GM23338 (cell line): ENCODE measurements at places on chromosomes 5 and 9.

GRCh38 chr5:179862891-179863290, 4.3 kb upstream of the MRNIP start:
- no peak overlapping the region for H3K27ac ChIP-seq
- no peaks in the 10 kb centered on the region for H3K27me3 ChIP-seq
- H3K4me1 ChIP-seq = peaks cover 7% of the 10 kb centered on the region
- no peaks in the 10 kb centered on the region for H3K36me3 ChIP-seq
- no peak overlapping the region for H3K4me3 ChIP-seq
- no peak for DNase-seq

DNA sequence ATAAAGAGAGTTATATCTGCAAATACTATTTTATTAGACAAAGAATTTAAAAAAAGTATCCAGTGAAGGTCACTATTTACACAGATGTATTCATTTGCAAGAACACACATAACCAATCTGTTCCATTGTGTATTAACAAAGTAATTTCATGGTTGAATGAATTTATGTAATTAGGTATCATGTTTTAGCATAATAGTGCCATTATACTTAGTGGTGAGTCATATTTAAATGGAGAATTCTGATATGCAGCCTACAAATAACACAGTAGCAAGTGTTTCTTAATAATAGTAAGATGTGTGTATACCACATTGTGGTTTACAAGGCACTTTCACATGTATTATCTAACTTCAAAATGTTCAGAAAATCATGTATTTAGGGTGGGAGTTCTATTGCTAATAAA, 1028.5 kb upstream of the ACO1 start:
- H3K27me3 ChIP-seq = no peaks in the 10 kb centered on the region
- H3K4me3 ChIP-seq = no peak overlapping the region
- DNase-seq = no peak
- H3K36me3 ChIP-seq = no peaks in the 10 kb centered on the region

GRCh38 chr5:50702615-50703366, 36.4 kb downstream of the PARP8 start:
- DNase-seq = peak; percentile 41
- H3K4me3 ChIP-seq = no peak overlapping the region
- no peaks in the 10 kb centered on the region for H3K36me3 ChIP-seq
- no peaks in the 10 kb centered on the region for H3K27me3 ChIP-seq
- peaks cover 28% of the 10 kb centered on the region for H3K4me1 ChIP-seq
- 0 out of 2 replicates have a peak overlapping the region, but pooled peaks have one; percentile 8 for H3K27ac ChIP-seq

DNA sequence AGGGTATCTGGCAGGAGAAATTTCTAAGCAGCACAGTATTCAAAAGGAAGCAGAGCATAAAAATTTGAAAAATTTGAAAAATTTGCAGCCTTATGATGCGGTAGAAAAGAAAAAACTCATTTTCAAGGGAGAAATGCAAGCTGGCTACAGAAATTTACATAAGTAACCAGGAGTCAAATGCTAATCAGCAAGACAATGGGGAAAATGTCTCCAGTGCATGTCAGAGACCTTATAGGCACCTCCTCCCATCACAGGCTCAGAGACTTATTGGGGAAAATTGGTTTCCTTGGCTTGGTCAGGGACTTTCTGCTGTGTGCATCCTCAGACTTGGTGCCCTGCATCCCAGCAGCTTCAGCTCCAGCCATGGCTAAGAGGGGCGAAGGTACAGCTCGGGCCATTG, 35.8 kb downstream of the IZUMO3 start:
- peak overlapping the region; percentile 91 for H3K27ac ChIP-seq
- H3K4me1 ChIP-seq = no peaks in the 10 kb centered on the region
- DNase-seq = peak; percentile 76
- peaks cover 13% of the 10 kb centered on the region; the same call in 1 of the 2 replicates for H3K36me3 ChIP-seq

GRCh38 chr9:128056086-128056485, 11.0 kb downstream of the NAIF1 start:
- no peaks in the 10 kb centered on the region for H3K36me3 ChIP-seq
- H3K4me3 ChIP-seq = no peak overlapping the region
- no peaks in the 10 kb centered on the region for H3K27me3 ChIP-seq
- DNase-seq = no peak

DNA sequence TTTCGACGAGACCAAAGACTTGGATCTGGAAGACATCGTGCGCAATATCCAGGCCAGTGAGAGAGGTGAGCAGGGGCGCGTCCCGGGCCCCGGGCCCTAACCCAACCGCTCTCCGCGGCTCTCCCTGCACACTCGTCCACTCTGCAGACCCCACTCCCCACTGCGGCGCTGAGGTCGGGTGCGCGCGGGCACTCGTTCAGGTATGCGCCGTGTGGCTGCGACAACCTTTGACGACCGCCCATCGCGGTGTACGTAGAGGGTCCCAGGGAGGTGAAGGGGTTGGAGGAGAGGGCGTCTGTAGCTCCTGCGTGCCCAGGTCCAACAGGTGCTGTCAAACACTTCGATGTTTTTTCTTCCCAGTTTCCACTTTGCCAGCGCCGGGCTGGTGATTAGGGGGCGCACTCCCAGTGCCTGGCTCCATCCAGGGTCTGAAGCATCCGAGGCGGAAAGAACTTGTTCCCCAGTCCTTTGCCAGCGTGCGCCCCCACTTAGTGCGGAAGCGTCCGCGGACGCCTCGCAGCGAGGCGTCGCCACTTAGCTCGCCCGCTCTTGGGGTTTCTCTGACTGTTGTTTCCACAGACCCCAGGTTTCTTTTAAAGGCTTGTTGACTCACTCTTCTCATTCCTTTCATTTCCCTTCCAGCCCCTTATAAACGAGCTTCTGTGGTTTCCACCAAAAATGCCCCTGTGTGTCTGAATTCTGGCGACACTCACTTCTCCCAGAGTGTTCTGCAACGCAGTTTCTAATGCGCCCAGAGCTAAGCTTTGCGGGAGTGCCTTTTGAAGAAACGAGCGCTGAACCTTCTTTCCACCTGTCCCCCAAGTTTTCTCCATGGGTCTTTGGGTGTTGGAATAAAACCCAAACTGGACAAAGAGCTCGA, 1.6 kb downstream of the NPR3 start:
- peak; percentile 59 for DNase-seq
- H3K27me3 ChIP-seq = peaks cover 89% of the 10 kb centered on the region
- H3K36me3 ChIP-seq = no peaks in the 10 kb centered on the region
- no peak overlapping the region for H3K27ac ChIP-seq

DNA sequence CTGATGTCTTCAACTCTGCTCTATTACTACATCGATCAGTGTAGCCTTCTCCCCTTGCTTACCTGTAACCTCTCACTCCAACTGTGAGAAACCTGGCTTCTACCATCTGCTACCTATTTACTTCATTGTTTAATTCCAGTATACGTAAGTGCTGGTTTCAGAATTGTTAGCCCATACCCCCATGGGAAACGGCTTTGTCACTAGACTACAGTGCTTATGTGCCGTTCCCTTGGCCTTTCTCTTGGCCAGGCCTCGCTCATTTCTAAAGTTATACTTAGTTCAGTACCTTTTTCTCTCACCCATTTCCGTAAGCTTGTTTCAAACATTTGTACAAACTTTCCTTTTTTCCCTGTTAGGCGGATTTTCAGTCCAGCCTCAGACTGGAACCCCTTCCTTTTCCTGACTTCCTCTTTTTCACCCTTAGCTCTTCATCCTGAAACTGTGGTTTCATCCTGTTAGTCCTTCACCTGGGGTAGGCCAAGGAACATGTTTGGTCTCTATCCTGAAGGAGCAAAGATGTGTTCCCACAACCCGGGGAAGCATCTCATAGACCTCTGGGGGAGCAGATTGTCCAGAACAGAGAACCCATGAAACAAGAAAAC, 21.7 kb downstream of the ALG2 start:
- no peaks in the 10 kb centered on the region for H3K4me1 ChIP-seq
- no peak overlapping the region for H3K27ac ChIP-seq
- no peak for DNase-seq
- no peaks in the 10 kb centered on the region for H3K36me3 ChIP-seq
- no peaks in the 10 kb centered on the region for H3K27me3 ChIP-seq

DNA sequence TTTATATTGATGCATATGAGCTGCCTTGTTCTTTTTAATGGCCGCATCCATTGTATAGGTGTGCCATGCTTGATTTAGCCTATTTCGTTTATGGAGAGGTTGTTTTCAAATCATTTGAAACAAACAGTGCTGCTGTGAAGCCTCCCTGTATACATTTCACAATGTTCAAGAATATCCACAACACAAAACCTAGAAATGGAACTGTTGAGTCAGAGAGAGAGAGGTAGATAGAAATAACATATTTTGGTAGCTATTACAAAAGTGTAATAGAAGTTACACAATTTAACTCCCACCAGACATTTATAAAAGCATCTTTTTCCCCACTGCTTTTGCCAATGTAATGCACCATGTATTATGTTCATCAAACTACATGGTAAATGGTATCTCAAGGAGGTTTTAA, 82.0 kb downstream of the FRMD3 start:
- no peak overlapping the region for H3K27ac ChIP-seq
- no peaks in the 10 kb centered on the region for H3K4me1 ChIP-seq
- H3K4me3 ChIP-seq = no peak overlapping the region
- H3K36me3 ChIP-seq = no peaks in the 10 kb centered on the region

DNA sequence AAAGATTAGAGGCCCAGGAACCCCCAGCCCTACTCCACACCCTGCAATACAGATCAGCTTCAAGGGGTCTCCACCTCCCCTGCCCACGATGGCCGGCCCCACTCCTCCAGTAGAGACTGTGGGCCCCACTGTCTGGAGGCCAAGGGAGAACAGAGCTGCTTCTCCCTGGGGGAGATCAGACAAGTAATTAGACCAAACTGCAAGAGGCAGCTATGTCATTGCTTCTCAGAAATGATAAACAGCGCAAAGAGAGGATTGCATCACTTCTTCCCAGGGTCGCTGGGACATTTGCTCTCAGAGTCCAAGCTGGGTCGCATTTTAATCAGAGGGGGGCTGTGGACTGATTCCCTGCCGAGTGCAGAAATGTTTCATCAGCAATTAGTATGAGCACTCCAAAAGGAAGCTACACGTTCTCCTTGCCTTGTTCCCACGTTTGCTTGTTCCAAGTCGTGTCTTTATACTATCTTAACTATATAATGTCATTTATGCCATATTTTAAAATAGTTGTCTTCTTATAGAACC, 59.9 kb downstream of the ROPN1L start:
- no peaks in the 10 kb centered on the region for H3K4me1 ChIP-seq
- H3K27me3 ChIP-seq = no peaks in the 10 kb centered on the region
- no peak for DNase-seq
- H3K36me3 ChIP-seq = no peaks in the 10 kb centered on the region

- H3K27me3 ChIP-seq = no peaks in the 10 kb centered on the region
- peaks cover 16% of the 10 kb centered on the region for H3K4me1 ChIP-seq
- H3K4me3 ChIP-seq = no peak overlapping the region
- H3K27ac ChIP-seq = no peak overlapping the region
- H3K36me3 ChIP-seq = no peaks in the 10 kb centered on the region; the same call in none of the 2 replicates
These were observed 484.5 kb downstream of the DMAC1 start for GRCh38 chr9:7315116-7315515.

GRCh38 chr5:154518438-154518867, 40.4 kb upstream of the HAND1 start:
- H3K27me3 ChIP-seq = peaks cover 24% of the 10 kb centered on the region
- H3K27ac ChIP-seq = no peak overlapping the region
- no peaks in the 10 kb centered on the region for H3K36me3 ChIP-seq
- H3K4me3 ChIP-seq = no peak overlapping the region
- H3K4me1 ChIP-seq = peaks cover 14% of the 10 kb centered on the region
- DNase-seq = no peak

GRCh38 chr9:1939926-1940368, 75.2 kb upstream of the SMARCA2 start:
- peak; percentile 84 for DNase-seq
- no peak overlapping the region for H3K4me3 ChIP-seq
- H3K27me3 ChIP-seq = no peaks in the 10 kb centered on the region
- H3K36me3 ChIP-seq = no peaks in the 10 kb centered on the region
- no peaks in the 10 kb centered on the region for H3K4me1 ChIP-seq

- H3K27me3 ChIP-seq = no peaks in the 10 kb centered on the region
- DNase-seq = no peak
- no peaks in the 10 kb centered on the region for H3K36me3 ChIP-seq
- no peaks in the 10 kb centered on the region for H3K4me1 ChIP-seq
- no peak overlapping the region for H3K27ac ChIP-seq
These were observed 81.9 kb downstream of the EMB start for GRCh38 chr5:50359187-50359586.

DNA sequence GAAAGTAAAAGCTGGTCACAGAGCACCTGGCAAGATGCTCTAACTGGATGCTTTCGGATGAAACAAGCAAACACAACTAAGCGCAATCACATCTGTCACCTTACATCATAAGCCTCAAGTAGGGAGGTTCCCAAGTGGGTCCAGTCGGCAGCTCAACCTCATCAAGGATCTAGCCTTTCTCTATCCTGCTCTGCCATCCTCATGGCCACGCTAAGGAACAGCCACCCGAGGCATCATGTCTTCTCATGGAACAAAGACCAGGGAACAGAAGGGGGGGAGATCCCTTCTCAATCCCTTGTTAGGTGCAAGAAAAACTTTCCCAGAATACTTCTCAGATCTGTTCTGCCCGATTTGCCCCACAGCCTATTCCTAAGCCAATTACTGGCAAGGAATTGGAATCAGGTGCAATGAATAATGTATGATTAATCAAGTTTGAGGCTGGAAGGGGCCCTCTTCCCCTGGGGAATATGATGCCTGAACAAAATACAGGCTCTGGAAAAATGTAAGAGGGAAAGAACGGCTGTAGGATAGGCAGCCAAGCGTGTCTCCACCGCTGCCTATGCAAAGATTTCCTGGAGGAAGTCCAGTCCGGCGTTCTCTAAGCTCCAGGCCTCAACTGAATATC, 1.3 kb upstream of the HABP4 start:
- H3K27me3 ChIP-seq = peaks cover 31% of the 10 kb centered on the region
- no peaks in the 10 kb centered on the region for H3K36me3 ChIP-seq
- no peak overlapping the region for H3K27ac ChIP-seq
- no peak for DNase-seq
- H3K4me3 ChIP-seq = no peak overlapping the region
- H3K4me1 ChIP-seq = no peaks in the 10 kb centered on the region
